ENCODE measurements at places on chromosomes 12 and 14.

GRCh38 chr12:69211160-69211559 is 28.2 kb upstream of the CPSF6 start:
- no peak for DNase-seq

GRCh38 chr12:16096273-16096849 is 181.1 kb downstream of the SLC15A5 start:
- no peak for DNase-seq

GRCh38 chr12:25504744-25505143 is 48.3 kb downstream of the LMNTD1 start:
- no peak for DNase-seq

DNA sequence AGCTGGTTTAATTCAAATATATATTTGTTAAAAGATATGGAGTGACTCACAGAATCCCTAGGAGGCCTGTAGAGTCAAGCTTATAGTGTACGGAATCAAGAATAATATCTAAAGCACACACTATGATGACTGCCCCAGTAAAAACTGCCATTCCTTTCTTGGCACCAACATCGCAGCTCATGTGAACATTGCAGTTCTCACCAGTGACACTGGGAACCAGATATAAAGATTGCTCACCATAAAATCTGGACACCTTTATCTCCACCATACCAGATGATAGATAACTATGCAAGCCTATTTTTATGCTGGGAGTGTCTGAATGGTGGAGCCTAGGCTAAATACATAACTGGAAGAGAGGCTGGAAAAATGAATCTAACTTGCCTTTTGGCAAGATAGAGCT is 463.9 kb upstream of the TBX3 start:
- DNase-seq: no peak

DNA sequence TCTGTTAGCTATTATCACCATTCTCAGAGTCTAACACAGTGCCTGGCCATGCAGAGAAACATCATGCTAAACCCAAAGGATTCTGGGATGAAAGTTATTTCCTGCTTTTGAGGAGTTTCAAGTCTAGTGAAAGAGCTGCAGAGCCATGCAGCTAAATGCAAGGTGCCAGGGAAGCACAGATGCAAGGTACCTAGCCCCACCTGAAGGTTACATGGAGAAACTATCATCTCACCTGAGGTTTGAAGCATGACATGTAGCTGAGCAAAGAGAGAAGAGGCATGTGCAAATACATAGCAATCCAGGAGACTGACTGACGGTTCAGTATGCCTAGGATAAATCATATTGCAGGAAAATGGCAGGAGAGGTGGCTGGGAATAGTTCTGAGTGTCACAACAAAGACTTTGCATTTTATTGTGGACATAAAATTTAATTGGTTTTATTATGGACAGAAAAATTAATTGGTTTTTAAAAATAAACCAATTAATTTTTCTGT is 170.4 kb downstream of the PRKD1 start:
- no peak for DNase-seq
